ENCODE measurements at places on chromosomes 7 and 10. TPM values are rescaled to one million over a fixed set of nuclear protein-coding genes. Genes with fewer than 3 reads are reported as not detected.

Gene CALCR
- not detected for total RNA-seq

DNA sequence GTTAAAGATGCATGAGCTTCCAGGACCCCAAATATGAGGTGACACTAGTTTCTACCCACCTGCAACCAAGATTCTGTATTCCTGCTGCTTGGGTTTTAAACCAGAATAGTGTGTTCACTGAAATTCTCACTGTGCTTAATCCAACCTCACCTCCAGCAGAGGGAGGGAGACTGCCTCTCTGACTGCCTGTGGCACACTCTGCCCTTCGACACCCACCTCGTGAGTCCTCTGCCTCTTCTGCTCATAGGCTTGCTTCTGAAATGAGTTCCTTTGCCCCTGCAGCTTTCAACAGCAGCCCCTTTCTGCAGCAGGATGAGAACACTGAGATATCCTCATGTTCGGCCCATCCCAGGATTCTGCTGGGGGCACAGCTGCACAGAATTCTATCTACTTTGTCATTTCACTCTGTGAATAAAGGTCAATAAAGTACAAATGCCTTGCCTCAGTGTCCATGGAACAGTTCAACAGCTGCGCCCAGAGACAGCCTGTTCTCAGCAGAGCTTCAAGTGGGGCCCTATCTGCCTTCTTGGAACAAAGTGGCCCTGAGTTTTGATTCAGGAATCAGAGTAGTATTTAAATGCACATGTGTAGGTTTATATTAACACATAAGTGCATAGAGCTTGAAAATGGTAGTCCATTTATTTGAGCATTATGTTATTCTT, 632.5 kb downstream of the TNS3 start:
- H3K27me3 ChIP-seq = no peaks in the 10 kb centered on the region
- H3K27ac ChIP-seq = no peak overlapping the region
- DNase-seq = no peak
- no peaks in the 10 kb centered on the region for H3K4me1 ChIP-seq

- H3K27me3 ChIP-seq = no peaks in the 10 kb centered on the region
- H3K36me3 ChIP-seq = no peaks in the 10 kb centered on the region
- DNase-seq = no peak
Observed at GRCh38 chr7:40572810-40573465, 438.1 kb downstream of the SUGCT start.

GRCh38 chr7:84042110-84042539, 152.5 kb downstream of the SEMA3A start:
- H3K27ac ChIP-seq = no peak overlapping the region
- H3K4me1 ChIP-seq = no peaks in the 10 kb centered on the region
- no peak for DNase-seq
- H3K27me3 ChIP-seq = no peaks in the 10 kb centered on the region
- H3K36me3 ChIP-seq = no peaks in the 10 kb centered on the region
- no peak overlapping the region for H3K4me3 ChIP-seq

GRCh38 chr7:86089455-86089854, 554.3 kb upstream of the GRM3 start:
- H3K4me3 ChIP-seq = no peak overlapping the region
- no peak overlapping the region for H3K27ac ChIP-seq
- no peaks in the 10 kb centered on the region for H3K27me3 ChIP-seq
- no peak for DNase-seq
- H3K4me1 ChIP-seq = no peaks in the 10 kb centered on the region

- DNase-seq = no peak
- no peak overlapping the region for H3K27ac ChIP-seq
- no peaks in the 10 kb centered on the region for H3K4me1 ChIP-seq
- no peaks in the 10 kb centered on the region for H3K36me3 ChIP-seq
- no peaks in the 10 kb centered on the region for H3K27me3 ChIP-seq
Observed at GRCh38 chr7:22219739-22220493, 137.0 kb downstream of the RAPGEF5 start.

GRCh38 chr10:101241840-101242707, 12.8 kb upstream of the LBX1 start:
- no peak overlapping the region for H3K4me3 ChIP-seq
- H3K27me3 ChIP-seq = peaks cover 25% of the 10 kb centered on the region
- H3K27ac ChIP-seq = no peak overlapping the region
- H3K36me3 ChIP-seq = no peaks in the 10 kb centered on the region

DNA sequence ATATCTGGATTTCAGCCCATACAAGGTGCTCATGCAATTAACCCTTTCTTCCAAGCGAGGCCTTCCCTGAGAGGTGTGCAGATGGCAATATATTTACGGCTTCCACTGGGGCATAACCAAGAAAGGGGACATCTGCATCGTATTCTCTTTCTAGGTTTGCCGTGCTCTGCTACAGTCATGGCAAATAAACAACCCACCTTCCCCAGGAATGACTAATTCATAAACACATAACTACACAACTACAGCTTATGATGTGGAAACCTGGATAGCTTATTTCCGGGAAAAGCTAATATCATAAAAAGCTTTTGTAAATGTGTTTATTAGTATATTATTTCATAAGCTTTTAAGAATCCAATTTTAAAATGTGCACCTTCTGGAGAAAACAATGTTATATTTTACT, 120.0 kb downstream of the CAMK1D start:
- H3K27ac ChIP-seq = no peak overlapping the region
- no peaks in the 10 kb centered on the region for H3K27me3 ChIP-seq
- no peak overlapping the region for H3K4me3 ChIP-seq
- H3K36me3 ChIP-seq = no peaks in the 10 kb centered on the region
- H3K4me1 ChIP-seq = no peaks in the 10 kb centered on the region
- no peak for DNase-seq

- H3K4me3 ChIP-seq = no peak overlapping the region
- no peaks in the 10 kb centered on the region for H3K4me1 ChIP-seq
- no peak overlapping the region for H3K27ac ChIP-seq
- no peaks in the 10 kb centered on the region for H3K36me3 ChIP-seq
Observed at GRCh38 chr10:9302140-9302746, 1247.8 kb downstream of the GATA3 start.

DNA sequence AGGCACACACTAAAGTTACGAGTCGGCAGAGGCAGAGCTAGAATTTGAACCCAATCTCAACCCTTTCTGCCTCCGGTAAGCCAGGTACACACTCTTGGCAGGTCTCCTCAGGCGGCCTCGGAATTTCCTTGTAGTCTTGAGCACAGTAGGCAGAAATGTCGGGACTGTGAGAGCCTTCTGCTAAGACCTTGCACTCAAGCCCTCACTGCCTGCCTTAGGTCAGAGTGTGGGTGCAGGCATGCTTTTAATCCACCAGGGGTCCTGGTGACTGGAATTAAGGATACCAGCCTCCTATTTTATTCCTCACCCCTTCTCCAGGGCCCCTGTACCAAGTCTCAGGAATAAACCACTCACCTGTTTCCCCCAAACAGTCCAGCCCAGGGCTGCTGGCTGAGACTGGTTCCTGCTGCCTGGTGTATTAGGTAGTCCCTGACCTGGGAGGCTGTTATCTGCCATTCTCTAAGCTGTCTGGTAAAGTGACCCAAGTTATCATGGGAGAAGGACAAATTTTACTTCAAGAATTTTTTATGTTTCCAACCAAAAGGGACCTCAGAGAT, 855 bp downstream of the ATP6V1F start:
- peaks cover 19% of the 10 kb centered on the region for H3K4me1 ChIP-seq
- peak; percentile 29 for DNase-seq
- peak overlapping the region; percentile 74 for H3K27ac ChIP-seq
